ENCODE measurements at places on chromosomes 6 and 20.

- no peak for DNase-seq
Observed at GRCh38 chr6:2141644-2142290, 103.6 kb downstream of the GMDS start.

GRCh38 chr6:6469074-6469473, 119.4 kb upstream of the LY86 start:
- DNase-seq, result no peak

- DNase-seq, result peak; percentile 9
Observed at GRCh38 chr6:45327956-45328522, at the start of gene RUNX2. RUNX2 (plus strand) TSS chr6:45328330; CDS start chr6:45328727, 397 bp downstream.

DNA sequence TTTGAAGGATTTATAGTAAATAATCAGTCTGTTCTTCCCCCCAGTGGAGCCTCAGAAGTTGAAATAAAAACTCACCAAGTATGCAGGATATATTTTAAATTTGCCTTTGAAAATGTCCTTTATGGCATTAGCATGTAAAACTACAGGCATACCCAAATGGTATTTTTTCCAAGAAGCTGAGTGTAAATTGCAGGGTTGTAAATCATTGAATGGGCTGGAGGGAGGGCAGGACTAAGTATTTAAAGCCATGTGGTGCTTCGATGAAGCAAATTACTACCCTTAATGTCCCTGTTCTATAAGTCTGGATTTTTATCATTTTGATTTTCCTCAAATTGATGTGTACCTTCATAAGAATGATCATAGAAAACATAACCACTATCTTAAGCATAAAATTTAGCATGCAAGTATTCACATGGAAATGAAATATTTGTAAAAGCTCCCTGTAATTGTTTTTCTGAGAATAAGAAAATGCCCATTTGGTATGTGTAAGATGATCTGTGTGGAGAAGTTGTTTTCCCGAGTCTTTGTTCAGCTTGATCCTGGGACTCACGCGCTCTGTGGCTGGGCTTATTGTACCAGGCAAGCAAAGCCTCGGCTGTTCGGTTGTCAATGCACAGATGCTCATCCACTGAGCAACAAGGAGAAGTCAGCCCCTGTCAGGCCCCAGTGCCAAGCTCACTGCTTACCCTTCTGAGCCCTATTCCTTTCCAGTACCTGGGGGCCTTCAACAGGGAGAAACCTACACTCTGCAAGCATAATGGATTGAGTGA, 66.7 kb downstream of the CD164 start:
- no peak for DNase-seq

DNA sequence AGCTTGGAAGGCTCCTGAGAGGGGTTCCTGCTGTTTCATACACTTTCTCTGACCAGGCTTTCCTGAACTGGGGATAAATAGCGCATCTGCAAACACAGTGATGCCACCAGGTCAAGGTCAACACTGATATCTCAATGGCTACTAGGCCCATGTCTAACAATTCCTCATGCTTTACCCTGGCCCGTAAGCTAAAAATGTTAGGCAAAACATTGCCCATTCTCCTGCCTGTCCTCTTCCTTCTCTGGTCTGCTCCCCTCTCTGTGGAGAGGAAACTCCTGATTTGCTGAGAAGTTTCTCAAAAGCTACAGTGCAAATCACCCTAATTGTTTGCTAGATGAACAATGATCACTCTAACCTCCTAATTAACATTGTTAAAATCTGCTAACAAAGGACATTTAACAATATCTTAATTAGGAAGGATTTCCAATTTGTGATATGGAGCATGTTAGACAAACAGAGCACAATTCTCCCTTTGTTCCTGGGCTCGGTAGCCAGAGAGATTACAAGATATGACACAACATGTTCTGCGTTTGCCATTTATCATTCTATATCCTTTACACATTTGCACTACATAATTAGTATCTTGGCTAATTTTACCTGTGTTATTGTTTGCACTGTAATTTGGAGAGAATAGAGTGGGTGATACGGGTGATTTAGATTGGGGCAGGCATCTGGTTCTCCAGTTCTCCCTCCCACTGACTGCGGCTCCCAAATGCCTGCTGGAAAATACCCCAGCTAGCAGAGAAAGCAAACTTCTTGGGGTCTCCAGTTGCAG, 266.8 kb downstream of the CD83 start:
- no peak for DNase-seq

DNA sequence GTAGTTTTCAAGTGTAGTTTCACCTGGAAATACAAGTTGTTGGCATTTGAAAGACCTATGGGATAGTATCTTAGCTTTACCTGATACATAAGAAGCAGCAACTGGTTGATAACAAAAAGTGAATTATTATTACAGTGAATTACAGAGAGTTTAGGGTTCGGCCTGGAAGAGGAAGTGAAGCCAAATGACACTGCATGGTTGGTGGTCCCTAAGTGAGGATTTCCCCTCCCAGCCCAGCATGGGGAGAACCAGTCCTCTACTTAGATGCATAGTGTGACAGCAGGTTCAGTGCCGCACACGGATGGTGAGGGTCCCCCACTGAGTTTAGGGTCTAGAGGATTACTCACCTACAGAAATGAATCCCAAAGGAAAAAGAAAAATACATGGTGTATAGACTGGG, 18.1 kb downstream of the HLA-DPB1 start:
- no peak for DNase-seq

- DNase-seq, result no peak
Observed at GRCh38 chr20:8116067-8116811, 15.8 kb upstream of the PLCB1 start.

GRCh38 chr6:157298216-157298724, 25.0 kb downstream of the TMEM242 start:
- no peak for DNase-seq

- DNase-seq, result no peak
Observed at GRCh38 chr6:14396826-14397517, 279.4 kb downstream of the CD83 start.

DNA sequence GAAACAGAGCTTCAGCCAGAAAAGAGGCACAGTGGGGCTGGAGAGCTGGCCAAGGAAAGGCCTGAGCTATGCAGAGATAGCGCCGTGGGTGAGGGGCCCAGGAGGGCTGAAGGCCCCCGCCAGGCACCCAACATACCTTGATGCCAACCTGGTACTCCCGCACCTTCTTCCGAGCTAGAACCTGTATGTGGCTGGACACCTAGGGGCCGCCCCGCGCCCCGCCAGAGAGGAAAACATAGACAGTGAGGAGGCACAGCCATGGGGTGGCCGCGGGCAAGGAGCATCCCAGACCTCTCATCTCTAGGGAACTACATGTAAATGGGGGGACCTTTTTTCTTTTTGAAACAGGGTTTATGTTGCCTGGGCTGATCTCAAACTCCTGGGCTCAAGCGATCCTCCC, 12.0 kb downstream of the RPL10A start:
- no peak for DNase-seq

DNA sequence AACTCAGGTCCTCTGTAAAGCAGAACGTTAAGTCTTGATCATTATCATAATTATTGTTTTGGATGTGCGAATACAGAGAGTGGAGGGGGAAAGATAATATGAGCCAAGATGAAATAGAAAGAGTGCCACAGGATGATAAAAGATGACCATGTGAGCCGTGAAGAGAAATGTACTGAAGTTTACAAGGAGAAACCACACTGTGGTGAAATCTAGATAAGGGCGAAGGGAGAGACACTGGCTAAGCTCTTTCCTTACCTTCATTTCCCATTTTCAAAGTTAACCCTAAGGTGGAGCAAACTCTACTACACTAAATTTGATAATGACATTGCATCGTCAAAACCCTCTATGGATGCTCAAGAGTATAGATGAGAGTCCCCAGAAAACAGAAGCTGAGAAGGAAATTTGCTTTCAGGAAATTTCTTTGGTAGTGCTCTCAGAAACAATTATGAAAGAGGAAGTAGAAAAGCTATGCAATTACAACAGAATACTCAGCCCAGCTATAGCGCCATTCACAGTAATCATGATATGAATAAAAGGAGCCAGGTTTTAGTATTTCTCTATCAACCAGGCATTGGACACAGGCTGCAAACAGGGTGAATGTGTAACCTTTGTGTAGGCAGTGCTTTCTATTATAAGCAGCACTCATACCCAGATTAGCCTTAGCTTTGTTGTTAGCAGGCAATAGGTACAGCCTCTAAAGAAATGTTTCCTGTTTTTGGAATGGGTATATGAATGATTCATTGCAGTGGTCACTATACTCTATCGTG, 1080.7 kb downstream of the GRIK2 start:
- DNase-seq, result no peak

DNA sequence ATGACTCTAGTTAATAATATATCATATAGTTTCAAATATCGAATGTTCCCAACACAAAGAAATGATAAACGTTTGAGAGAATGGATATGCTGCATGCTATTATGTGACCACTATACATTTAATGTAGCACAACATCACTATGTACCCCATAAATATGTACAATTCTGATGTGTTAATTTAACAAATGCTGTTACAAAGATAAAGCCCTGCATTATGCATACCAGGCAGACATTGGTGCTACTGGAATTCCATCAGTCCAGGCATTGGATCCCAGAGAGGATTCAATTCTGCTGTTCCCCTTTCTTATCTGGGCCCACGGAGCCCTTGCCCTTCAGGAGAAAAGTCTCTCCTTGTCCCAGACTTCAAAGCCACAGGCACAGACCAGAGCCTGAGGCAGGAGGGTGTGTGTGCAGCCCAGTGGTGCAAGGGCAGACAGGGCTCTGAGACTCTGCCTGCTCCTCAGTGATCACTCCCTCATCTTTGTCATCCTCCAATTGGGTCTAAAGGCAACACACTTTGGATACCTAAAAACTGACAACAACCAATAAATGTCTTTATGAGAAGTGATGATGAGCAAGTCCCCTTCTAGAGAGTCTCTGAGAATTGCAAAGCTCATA, 45.2 kb downstream of the PSMG4 start:
- DNase-seq, result no peak

DNA sequence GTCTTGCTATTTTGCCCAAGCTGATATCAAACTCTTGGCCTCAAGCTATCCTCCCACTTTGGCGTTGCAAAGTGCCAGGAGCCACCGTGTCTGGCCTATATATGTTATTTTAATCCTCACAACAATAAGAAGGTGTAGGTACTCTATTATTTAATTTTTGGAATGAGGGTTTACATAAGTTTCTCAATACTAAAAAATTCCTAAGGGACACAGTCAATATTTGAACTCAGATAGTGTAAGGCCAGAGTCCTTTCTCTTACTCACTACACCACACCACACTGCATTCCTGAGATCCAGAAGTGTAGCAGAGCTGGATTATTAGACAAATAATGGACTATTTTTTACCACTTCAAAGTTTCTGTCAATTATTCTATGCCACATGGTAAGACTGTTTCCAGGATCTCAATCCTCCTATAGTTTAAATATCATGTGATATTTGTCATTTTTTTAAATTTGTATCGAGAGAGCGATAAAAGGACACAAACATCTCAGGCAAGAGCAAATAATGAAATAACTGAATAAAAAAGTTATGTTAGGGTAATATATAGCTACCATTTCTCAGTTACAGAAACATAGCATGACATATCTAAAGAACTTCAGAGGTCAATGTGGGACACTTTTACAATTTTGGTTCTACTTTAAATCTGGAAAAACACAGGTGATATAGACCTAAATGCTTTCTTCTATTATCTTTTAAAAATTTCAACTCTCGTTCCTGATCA, 162.2 kb upstream of the THEMIS start:
- DNase-seq, result no peak

DNA sequence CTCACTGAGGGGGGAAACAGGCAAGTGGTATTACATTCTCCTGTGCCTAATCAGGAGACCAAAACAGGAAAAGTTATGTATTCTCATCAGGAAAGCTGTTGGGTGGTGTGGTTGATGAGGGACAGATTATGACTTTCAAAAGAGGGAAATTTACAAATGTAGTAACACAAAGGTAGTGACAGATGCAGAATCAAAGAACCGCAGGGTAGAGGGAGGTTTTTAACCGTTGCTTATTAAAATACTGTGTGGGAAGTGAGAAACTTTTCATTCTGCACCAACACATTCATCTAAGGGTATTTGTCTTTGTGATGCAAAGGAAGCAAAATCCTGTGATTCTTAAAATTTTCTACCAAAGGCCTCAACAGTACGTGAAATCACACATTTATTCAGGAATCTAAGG, 288.2 kb upstream of the MAN1A1 start:
- no peak for DNase-seq

GRCh38 chr6:4806791-4807190, 30.6 kb downstream of the CDYL start:
- DNase-seq, result no peak

GRCh38 chr6:168159506-168159905, 80.5 kb upstream of the FRMD1 start:
- DNase-seq, result no peak

- DNase-seq, result no peak
Observed at GRCh38 chr6:25377664-25378063, 98.5 kb downstream of the CARMIL1 start.

GRCh38 chr6:71419217-71420094, 130.8 kb downstream of the OGFRL1 start:
- no peak for DNase-seq

DNA sequence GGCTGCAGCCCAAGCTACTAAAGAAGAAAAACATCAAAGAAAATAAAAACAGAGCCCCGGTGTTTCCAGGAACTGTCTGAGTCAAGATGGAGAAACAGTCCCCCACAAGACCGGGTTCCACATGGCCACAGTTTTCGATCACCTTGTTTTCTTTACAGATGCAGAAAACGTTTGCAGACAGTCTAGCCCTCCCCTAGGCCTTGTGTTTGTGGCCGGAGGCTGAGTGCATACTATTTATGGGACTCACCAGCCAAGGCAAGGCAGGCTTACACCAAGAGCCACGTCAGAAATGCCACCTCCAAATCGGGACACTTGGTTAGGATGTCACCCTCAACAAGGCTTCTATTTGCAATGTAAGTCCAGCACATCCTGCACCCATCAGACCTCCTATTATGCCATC, 97.3 kb downstream of the BMP7 start:
- DNase-seq, result no peak

DNA sequence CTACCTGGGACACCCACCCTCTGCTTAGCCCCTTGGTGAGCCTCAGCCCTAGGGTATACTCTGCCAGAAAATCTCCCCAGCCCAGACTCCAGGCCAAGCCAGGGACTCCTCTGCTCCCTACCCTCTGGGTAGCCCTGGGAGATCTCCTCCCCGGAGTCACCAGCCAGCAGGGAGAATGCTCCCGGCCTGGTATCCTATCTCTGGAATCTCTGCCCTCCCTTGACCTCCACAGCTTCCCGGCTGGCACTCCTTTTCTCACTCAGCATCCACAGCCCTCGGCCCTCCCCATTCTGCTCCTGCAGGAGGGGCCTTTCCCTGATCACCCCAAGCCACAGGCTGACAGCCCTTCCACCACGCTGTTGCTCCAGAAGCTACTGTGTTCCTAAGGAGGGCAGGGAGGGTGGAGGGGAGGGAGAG, 22.6 kb downstream of the NOL4L start:
- DNase-seq, result no peak

DNA sequence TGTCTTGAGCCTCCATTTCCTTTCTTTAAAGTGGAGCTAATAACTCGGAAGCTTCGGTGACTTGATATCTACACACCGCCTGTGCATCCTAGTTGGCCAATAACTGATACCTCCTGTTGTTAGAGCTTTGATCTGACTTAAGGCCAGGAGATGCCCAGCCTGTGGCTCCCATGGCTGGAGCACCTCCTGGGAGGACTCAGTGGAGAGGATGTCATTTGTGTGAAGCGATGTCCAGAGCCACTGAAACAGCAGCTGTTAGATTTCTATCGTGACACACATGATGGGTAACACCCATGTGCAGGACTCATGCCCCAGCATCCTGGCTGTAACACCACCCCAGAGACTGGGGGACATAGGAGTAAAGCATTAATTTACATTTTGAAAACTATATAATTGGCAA, 30.8 kb downstream of the SDCBP2 start:
- no peak for DNase-seq

- no peak for DNase-seq
Observed at GRCh38 chr6:93305088-93305487, 114.3 kb downstream of the EPHA7 start.
